AG20443 (cell line): ENCODE measurements at places on chromosomes 3 and 15.
A peak's percentile ranks its signal among the peaks of the same experiment; 100 is the strongest.

DNA sequence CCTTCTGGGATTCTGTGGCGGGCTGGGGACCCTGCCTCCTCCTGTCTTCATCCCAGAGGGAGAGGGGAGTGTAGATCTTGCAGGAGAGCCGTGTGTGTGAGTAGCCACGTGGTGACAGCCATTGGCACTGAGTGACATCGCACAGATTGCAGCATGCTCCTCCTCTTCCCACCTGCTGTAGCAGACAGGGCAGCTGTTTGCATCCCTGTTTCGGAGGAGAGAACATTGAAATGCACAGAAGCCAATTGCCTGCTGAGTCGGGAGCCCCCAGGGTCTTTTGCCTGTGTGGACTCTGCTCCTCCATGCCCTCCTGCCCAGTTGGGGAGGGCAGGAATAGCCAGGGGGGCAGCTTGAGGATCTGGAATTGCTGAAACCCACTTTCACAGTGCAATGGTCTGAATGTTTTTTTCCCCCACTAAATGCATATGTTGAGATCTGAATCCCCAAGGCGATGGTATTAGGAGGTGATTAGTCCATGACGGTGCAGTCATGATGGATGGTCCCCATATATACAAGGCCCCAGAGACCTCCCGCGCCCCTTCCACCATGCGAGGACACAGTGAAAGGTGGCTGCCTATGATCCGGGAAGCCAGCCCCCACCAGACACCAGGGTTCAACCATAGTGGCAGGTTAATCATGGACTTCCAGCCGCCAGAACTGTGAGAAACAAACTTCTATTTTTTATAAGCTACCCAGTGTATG, 66.8 kb downstream of the CHRNA7 start:
- no peak for DNase-seq

DNA sequence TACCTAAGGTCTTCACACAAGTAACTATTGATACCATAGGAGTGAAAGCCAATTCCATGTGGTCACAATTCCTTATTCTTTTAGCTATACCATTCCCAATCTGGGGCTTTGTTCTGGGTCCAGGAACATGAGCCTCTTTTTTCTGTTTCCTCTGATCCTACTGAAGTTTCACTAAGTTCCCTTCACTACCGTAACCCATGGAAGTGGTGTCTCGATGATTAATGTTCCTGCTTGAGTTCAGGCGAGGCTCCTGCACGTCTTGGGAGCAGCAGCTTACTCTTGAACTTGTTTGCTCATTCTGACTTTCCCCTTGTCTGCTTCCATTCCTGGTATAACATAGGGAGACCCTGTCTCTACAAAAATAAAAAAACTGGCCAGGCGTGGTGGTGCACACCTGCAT, 23.6 kb downstream of the ZNF592 start:
- DNase-seq, result no peak

GRCh38 chr3:182330646-182331045, 462.7 kb upstream of the ATP11B start:
- no peak for DNase-seq

- DNase-seq, result no peak
Measured at GRCh38 chr3:71859123-71859519, 74.2 kb upstream of the PROK2 start.

GRCh38 chr3:161069511-161070251, 35.5 kb downstream of the B3GALNT1 start:
- DNase-seq, result peak; percentile 59

- DNase-seq, result no peak
Measured at GRCh38 chr3:294096-294495, 97.5 kb downstream of the CHL1 start.

GRCh38 chr3:61416618-61417017, 144.8 kb upstream of the PTPRG start:
- DNase-seq, result no peak

GRCh38 chr3:193585530-193585929, 7.5 kb upstream of the OPA1 start:
- no peak for DNase-seq

- DNase-seq, result peak; percentile 25
Measured at GRCh38 chr3:29686889-29687592, 406.2 kb downstream of the RBMS3 start.

- peak; percentile 84 for DNase-seq
Measured at GRCh38 chr3:42036483-42036823, 54.7 kb upstream of the TRAK1 start.
